ENCODE measurements at places on chromosomes 5 and 9.

DNA sequence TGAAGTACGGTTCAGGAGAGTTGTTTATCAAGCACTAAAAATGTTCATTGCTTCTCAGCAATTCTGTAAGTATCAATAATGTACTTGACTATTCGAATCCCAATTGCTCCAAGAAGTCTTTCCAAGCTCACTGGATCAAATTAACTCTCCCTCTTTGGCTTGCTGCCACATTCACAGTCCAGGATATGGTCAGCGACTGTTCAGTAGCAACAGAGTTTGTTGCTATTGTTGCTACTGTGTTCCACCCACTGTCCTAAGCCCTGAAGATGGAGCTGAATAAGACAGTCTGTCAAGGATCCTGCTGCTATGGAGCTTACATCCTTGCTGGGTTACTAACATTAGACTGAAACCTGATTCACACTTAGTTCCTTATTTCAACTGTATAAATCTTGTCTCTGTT, 110.8 kb downstream of the FGF10 start:
- no peak for DNase-seq

GRCh38 chr9:92324431-92324830, 719 bp downstream of the NOL8 start:
- DNase-seq: no peak

GRCh38 chr9:129313331-129313955, 135.4 kb upstream of the IER5L start:
- DNase-seq: no peak

DNA sequence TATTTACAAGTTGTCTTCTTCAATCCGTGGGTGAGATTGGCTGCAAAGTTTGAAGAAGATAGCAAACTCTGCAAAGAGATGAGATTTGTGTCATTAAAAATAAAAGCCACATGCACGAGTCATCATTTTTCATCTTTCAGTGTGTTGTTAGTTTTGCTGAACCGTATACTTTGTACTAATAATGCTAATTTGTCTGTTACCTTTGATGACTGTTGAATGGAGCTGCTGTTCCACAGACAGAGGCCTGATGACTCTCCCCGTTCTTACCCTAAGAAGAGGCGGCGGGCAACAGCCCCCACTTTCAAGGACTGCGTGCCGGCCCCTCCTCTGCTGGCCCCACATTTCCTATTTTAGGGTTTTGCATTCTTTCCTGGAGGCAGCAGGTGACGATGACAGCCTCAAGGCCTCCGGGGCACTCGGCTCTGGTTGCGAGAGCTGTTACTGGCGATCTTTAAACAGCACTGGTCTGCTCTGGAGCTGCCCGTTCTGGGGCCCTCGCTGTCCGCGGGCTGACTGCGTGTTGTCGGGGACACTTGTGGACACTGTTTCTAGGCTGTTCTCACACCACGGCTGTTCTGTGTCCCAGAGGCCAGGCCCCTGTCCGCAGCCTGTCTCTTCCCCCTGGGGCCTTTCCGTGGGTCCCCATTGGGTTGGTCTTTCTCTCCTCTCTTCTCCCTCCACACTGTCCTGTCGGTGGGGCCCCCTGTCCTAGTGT, 35.1 kb downstream of the NDUFS6 start:
- no peak for DNase-seq

DNA sequence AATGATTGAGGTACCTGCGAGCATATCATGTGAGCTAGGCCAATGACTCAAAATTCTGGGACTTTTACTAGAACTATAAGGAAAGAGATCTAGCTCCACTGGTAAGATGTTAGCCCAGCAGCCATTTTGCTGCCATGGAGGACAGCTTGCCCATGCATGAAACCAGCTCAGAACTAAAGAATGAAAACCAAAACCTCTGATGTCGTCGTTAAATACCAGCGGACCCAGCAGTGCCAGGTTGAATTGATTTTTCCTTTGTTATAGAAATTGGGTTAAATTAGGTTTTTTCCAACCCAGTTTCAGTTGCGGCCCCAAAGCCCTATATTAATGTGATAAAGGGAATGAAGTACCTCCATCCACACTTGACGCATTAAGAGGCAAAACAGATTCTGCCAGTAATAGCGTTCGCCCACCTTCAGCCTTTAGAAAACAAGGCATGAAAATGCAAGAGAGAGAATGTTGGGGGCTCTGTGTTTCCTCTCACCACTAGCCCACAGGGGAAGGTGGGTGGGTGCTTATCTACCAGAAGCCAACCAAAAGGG, 5.5 kb upstream of the ITK start:
- no peak for DNase-seq

- DNase-seq: no peak
Observed at GRCh38 chr9:4443439-4443838, 46.8 kb upstream of the SLC1A1 start.

- DNase-seq: peak; percentile 34
Observed at GRCh38 chr5:78360924-78361630, 660 bp downstream of the SCAMP1 start.

GRCh38 chr5:38448568-38449350, 107.7 kb downstream of the LIFR start:
- no peak for DNase-seq

DNA sequence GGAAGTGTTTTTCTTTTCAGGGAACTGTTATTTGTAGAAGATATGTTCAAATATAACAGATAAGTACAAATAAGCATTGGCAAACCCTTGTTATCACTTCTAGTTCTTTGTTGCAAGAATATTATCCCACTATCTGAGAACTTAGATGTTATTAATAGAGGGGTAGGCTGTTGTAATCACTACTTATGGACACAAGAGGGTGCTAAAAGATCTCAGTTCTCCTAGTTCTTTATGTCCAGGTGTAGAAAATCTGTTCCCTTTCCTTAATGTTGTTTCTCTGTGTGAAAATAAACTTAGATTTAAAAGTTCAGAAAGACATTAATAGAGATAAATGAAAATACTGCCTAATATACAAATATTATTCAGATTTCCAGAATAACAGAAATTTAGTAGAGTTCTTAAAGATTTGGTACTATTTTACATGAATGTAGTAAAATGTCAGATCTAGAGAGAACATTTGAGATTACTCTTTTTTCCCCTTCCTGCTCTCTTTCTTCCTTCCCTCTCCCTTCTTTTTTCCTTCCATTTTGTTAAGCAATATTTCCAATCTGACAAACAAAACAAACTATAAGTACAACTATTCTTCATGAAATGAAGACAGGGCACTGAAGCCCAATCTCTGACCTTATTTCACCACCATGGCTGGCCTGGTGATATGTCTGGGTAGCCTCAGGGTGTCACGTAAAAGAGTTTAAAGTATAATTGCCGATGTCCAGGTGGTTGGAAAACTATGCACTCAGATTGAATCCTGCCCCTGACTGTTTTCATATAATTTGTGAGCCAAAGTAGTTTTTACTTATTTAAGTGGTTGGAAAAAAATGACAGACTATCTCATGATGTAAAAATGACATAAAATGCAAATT, 43.6 kb upstream of the C5orf46 start:
- no peak for DNase-seq

GRCh38 chr5:18749763-18750162, 1115.5 kb downstream of the TAF11L14 start:
- DNase-seq: no peak

GRCh38 chr9:3646226-3646625, 120.4 kb upstream of the RFX3 start:
- no peak for DNase-seq

DNA sequence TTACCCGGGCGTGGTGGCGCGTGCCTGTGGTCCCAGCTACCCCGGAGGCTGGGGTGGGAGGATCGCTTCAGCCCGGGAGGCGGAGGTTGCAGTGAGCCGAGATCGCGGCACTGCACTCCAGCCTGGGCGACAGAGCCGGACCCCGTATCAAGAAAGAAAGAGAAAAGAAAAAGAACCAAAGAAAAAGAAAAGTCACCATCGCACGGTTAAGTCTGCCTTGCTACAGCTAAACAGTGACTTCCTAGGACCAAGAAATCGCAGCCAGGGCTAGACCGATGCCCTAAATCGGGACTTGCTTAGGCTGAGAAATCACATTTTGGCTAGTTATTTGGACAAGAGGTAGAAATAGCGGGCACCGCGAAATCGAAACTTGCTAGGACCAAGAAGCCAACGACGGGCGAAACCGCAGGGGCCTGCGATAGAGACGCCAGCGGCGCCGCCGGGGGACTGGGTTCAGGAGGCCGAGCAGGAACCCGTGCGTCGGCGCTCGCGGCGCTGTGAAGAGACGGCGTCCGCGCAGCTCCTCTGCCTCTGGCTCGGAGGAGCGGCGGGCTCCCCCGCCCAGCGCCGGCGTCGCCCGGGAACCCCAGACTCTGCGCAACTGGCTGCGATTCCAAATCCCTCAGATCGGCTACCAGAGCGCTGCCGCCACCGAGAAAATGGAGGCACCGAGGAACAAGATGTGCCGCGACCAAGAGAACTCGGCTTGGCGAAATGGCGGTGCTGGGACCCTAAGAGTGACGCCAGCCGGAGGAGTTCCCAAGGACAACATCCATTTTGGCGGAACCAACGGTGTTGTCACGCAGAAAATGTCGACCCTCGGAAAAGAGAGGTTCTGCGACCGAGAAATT, 26.1 kb upstream of the ANXA2R start:
- DNase-seq: peak; percentile 56

DNA sequence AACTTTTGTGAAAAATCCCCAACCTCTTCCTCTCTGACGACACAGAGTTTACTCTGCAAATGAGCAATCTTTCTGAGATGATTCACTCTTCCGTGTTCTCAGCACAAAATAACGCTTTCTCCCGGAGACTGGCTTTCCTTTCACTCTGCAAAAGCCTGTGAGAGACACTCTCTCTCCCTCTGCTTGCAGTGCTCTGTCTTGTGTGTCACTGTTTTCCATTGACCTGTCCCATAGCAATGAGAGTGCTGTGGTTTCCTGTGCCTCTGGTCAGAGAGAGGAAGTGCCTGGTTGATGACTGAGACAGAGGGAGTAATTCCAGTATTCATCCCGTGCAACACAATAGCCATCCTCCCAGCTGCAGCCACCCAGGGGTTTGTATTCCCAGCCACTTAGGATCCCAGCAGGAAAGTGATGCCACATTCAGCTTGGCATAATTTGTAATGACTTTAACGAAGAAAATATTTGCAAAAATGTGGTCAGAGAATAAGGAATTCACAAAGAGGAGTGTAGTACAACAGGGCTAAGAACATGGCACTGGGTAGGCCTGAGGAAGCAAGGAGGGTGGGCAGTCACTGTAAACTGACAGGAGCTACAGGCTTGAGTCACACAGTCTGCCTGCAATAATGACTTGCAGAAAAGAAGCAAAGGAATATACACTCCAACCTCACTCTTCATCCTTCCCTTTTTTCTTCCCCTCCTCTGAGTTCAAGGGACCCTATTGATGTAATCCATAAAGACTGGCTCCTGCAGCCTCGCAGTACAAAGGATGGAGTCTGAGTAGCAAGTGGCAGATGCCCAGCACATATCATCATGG, 463.5 kb upstream of the RGMB start:
- DNase-seq: no peak

GRCh38 chr9:97773091-97773490, 76.0 kb upstream of the XPA start:
- DNase-seq: no peak

DNA sequence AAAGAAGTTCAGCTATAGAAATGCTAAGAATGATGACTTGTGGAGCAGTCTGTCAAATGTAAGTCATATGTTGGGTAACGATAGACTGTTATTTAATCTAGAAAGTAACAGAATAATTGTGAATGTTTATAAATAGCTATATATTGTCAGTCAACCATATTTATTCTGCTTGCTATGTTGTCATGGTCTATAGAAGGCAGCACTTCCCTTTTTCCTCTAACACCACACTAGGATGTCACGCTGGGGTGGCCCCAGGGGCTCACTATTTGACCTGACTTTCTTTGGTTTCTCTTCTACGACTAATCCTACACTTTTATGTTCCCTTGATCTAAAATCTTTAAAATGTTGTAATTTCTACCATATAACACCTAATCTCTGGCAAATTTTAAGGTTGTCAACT, 20.5 kb downstream of the ERAP2 start:
- no peak for DNase-seq

DNA sequence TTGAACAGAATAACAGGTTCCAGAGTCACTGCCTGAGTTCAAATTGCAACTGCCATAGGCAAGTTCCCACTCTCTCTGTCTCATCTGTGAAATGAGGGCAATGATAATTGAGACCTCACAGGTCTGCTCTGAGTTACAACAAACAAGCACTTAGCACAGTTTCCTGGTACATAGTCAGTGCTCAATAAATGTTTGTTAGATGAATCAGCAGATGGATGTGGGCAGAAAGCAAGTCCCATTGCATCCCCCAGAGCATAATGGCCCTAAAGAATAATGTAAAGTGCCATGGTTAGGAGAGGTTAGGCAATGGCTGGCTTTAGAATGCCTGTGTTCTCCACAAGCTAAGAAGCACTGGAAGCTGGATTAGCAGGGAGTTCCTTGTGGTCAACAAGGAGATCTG, 136.5 kb upstream of the LARP1 start:
- no peak for DNase-seq

- no peak for DNase-seq
Observed at GRCh38 chr5:172765766-172766286, 5.2 kb downstream of the DUSP1 start.

GRCh38 chr5:1266791-1267190, 28.1 kb downstream of the TERT start:
- no peak for DNase-seq

GRCh38 chr9:85042981-85043647, 373.6 kb downstream of the NTRK2 start:
- no peak for DNase-seq

GRCh38 chr9:18359335-18359734, 114.6 kb upstream of the ADAMTSL1 start:
- no peak for DNase-seq

- DNase-seq: no peak
Observed at GRCh38 chr5:94884311-94884710, 265.8 kb downstream of the SLF1 start.

GRCh38 chr9:107489687-107490605, at the start of gene KLF4:
TSS of gene KLF4 (minus strand) at chr9:107489769. CDS start at chr9:107489172, 597 bp downstream.
- peak; percentile 61 for DNase-seq

GRCh38 chr5:94932259-94932658, 313.8 kb downstream of the SLF1 start:
- DNase-seq: no peak

DNA sequence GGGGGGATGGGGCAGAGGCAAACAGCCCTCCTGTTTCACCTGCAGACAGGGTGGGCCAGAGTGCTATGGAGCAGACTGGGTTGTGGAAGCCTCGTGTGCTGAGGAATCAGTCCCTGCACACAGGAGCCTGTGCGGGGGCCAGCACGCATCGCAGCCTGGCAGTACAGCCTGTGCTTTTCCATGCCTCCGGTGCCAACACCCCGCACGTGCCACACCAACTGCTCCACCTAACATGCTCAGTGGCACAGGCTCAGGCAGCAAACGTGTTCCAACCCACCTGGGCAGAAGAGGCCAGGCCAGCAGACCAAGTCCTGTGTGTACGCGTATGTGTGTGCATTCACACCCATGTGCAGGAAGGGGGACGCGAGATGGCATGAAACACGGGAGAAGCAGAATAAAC, 37.4 kb upstream of the FBXW11 start:
- no peak for DNase-seq

DNA sequence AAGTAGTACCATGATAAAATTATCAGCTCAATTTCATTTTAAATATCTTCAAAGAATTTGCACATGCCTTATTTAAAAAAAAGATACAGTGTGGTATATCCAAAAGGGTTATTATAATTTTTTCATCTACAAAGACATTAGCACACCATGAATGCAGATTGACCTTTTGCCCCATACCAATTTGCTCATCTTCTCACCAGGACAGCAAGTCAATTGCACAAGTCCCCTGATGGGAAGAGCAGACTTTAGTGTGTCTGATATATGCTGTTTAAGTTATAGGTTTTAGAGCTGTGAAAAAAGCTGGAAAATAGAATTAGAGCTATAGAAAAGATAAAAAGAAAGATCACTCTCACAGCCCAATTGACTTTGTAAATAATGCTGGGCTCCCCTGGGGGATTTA, 325.8 kb upstream of the CDH6 start:
- no peak for DNase-seq

Data from stimulated activated CD4-positive, alpha-beta T cell treated with anti-CD3 and anti-CD28 coated beads, Interleukin-4, amount 100 ng/mL, for 48 hours (primary cell).